Motor neuron (in vitro differentiated cells): ENCODE measurements at places on chromosomes 3 and 15. TPM values are rescaled to one million over a fixed set of nuclear protein-coding genes. Genes with fewer than 3 reads are reported as not detected.
A peak's percentile ranks its signal among the peaks of the same experiment; 100 is the strongest.

DNA sequence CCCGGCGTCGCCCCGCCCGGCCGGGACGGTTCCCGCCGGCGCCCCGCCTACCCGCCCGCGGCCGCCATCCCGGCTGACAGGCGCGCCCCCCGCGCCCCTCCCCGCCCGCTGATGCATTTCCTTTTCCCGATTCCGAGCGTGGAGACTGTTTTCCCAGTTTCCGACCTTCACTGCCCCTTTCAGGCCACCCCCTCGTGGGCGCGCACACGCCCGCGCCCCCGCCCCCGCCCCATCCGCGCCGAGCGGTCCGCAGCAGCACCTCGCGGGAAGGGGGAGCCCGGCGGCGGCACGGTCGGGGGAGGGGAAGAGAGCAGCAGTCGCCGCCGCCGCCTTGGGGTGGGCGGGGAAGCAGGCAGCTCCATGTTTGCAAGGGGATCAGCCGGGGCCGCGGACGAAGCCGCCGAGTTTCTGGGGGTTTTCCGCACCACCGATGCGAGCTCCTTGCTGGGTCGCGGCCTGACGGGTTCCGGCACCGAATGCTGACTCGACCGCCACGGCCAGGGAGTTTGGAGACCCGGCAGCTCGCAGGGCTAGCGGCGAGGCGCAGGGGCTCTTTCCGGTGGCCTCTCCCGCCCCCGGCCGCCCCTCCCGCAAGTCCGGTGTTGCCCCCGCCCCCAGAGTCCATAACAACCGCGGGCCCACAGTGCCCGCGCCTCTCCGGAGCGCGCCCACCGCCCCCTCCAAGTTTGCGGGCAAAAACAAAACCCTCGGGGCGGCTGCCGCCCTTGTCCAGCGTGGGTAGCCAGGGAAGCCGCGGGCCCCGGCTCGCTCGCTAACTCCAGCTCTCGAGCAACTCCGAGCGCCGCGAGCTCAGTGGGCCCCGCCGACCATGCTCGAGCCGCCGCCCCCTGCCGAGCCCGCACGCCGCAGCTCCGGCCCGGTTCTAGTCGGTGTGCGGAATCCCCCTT lies 3.2 kb upstream of the SIN3A start:
- peak; percentile 0 for ATAC-seq

- no peak for ATAC-seq
Observed at GRCh38 chr3:127224118-127224517, 31.2 kb downstream of the PRR23E start.

The TRH gene
- total RNA-seq: 2.5 and 2.6 TPM in 2 replicates

The ITIH3 gene
- total RNA-seq: 0.55 and 0.62 TPM in 2 replicates

The CPLX3 gene
- total RNA-seq: 0.29 and 0.30 TPM in 2 replicates

GRCh38 chr3:152610622-152611021 lies 224.3 kb upstream of the P2RY1 start:
- ATAC-seq: no peak

DNA sequence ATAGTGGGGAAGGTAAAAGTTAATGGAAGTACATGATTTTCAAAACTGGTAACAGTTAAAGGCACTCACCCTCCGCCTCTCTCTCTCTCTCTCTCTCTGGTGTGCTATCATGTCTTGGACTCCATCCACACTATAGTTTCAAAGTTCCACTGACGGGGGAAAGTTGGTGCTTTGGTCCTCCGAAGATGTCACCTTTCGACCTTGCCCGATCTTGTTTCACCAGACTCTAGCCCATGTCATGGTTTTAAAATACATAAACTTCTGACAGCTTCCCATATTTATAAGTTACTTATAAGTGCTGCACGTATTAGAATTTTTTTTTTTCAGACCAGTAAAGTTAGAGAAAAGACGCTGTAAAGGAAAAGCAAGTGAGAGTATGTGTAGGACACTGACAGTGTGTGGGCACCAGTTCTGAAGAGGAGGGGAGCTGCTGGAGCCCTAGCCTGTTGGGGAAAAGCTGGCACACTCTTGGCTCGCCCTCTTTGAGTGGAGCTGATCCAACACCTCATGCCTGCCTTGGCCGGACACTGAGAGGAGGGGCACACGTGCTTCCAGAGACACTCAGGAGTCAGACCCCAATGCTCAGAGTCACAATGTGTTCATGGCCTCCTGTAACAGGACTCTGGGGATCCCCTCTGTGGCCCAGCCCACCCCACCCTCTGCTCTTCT lies 200.5 kb upstream of the TPM1 start:
- ATAC-seq: no peak

GRCh38 chr3:105401691-105402149 lies 35.0 kb downstream of the ALCAM start:
- no peak for ATAC-seq
